ENCODE measurements at places on chromosomes 16 and 17.

DNA sequence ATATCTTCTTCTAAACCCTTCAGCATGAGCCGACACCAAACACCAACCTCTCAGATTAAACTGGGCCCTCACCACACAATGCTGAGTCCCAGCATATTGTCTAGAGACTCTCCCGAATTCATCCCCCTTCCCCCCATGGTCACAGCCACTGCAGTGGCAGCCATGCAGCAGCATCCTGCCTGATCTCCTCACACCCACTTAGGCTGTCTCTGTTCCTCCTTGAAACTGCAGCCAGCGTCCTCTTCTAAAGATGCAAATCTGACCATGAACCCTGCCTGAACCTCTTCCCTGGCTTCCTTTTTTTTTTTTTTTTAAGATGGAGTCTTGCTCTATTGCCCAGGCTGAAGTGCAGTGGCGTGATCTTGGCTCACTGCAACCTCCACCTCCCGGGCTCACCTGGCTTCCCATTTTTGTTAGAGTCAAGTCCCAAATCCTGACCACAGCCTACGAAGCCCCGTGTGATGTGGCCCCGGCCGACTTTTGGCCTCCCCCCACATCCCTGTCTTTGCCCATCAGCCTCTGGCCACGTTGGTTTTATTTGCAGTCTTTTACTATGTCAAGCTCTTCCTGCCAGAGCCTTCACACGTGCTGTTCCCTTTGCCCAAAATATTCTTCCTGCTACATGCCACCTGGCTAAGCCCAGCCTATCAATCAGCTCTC, 2.8 kb downstream of the FA2H start:
- no peak for DNase-seq

GRCh38 chr16:9061358-9061813, 30.1 kb upstream of the HAPSTR1 start:
- DNase-seq: peak; percentile 2

- no peak for DNase-seq
Observed at GRCh38 chr16:34758835-34759234, 1299.4 kb downstream of the TP53TG3F start.

- no peak for DNase-seq
Observed at GRCh38 chr17:4934173-4934979, 2.3 kb downstream of the GP1BA start.

DNA sequence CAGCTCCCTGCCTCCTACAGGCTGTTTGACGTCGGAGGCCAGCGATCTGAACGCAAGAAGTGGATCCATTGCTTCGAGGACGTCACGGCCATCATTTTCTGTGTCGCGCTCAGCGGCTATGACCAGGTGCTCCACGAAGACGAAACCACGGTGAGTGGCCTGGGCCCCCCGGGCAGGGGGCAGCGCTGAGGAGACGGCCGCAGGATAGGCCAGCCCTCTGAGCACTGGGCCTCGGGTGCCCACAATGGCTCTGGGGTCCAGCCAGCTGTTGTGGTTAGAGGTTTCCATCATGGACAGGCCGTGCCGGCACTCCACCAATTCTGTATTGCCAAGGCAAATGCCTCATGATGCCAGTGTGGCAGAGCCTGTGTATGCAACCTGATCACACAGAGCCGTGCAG, 88.6 kb downstream of the AMFR start:
- DNase-seq: no peak

DNA sequence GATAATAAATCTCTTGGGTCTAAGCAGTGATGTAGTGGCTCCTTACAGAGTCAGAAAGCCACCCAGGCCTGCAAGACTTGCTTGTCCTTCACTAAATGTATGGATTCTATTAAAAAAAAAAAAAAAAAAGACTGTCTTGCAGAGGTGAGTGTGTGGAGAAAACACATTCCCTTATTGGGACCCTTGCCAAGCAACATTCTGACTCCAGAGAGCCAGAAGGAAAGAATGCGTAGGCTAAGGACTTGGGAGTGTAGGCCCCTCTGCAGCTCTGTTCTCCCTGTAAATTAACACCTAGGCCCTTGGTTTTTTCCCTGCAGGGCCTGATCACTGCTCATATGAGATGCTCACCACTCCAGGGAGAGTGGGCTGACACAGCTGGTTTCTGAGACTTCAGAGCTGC, 17.8 kb downstream of the SCPEP1 start:
- no peak for DNase-seq

DNA sequence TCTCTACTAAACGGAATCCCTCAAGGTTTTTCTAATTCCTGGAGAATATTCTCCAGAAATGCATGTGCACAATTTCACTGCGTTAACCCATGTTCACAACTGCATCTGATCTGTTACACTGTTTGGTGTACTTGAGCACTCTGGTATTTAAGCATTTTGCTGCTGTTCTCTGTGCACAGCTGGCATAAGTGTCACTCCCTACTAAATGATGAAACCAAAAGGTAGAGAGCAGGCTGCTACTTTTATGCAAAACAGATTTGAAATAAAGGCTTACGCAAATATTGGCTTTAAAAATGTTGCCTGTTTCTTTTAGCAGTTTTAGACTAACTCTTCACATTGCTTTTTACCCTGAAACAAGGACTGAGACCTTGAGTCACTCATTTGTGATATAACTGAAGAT, 41.7 kb downstream of the ESRP2 start:
- no peak for DNase-seq

- DNase-seq: no peak
Observed at GRCh38 chr17:69744512-69745070, 330.1 kb downstream of the MAP2K6 start.

DNA sequence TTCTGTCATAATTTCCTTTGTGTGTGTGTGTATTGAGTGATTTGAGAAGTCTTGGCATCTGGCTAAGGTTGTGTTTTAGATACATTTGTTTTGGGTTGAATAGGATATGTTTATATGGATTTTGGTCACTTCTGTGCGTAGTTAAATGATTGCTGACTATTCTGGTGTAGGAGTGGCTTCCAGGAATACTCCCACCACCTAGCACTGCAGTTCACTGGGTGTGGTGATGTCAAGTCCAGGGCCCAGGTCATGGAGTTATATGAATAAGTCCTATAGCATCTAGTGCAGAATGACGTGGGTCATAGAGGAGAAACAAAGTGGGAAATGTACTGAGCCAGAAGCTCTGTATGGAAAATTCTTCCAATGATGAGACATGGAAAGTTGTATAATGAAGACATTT, 465.4 kb upstream of the CCL2 start:
- DNase-seq: no peak

GRCh38 chr17:83036666-83037065, 42.7 kb upstream of the METRNL start:
- DNase-seq: no peak

- DNase-seq: no peak
Observed at GRCh38 chr16:62383941-62384340, 347.7 kb upstream of the CDH8 start.

GRCh38 chr16:51407921-51408320, 256.9 kb upstream of the SALL1 start:
- no peak for DNase-seq

DNA sequence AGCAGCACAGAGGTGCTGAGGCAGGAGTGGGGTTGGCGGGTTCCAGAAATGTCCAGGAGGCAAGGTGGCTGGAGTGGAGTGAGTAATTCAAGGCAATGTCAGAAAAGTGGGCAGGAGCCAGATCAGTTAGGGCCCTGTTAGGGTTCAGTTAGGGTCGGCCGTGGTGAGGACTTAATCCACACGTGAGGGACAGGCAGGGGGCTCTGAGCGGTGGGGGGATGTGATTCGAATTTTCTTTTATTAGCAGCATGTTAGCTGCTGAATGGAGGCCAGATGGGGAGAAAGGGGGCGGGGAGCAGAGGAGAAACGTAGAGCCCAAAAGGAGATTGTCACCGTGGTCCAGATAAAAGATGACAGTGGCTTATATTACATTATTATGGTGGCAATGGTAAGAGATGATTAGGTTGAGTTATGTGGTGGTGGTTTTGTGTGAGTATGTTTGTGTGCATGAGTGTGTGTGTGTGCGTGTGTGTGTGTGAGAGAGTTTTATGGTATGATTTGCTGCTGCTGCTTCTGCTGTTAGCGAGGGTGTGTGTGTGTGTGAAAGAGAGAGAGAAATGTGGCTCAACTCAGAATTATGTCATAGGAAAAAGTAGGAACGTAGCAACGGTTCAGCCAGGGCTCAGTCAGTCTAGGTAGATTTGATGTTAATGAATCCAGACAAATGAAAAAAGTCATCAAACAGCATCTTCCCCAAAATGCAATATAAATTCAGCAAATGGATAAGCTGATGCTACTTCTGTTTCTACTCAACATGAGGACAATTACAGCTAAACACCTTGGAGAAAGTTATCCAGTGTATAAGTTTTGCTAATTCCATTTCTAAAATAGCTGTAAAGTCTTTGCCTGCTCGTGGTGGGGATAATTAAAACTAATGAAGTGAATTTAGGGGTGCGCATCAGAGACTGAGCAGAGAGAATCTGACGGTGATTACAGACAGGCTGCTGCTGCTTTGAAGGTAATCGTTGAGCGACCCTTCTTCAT, 390.6 kb downstream of the HAPSTR1 start:
- DNase-seq: no peak

GRCh38 chr17:27870345-27870744, 22.8 kb downstream of the LYRM9 start:
- DNase-seq: no peak

DNA sequence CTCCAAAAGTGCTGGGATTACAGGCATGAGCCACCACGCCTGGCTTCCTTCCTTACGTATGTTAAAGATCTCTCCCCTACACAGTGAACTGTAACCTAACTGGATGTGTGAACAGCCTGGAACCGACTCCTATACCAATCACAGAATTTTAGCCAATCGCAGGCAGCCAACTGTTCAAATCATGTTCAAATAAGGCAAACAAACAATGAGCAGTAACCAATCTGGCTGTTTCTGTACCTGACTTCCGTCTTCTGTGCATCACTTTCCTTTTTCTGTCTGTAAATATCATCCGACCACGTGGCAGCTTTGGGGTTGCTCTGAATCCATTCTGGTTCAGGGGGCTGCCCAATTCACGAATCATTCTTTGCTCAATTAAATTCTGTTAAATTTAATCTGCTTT, 27.5 kb downstream of the TEKT5 start:
- DNase-seq: no peak

GRCh38 chr16:82583422-82583821, 43.3 kb upstream of the CDH13 start:
- no peak for DNase-seq

DNA sequence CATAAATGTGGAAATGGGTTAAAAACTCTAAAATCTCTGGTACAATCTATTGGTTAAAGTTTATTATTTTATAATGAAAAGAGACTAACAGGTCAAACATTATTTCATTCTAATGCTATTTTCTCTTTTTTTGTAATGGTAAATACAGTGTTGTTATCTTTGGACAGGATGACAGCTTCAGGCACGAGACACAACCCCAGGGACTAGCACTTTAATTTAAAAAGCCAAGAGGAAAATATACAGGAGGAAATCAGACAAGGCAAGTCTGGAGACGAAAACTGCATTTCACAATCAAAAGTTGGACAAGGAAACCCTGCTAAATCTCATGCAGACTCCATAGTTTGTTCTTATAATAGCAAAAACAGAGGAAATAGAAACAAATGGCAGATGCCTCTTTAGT, 589.1 kb upstream of the CDH8 start:
- DNase-seq: no peak

- DNase-seq: no peak
Observed at GRCh38 chr16:31435341-31436220, 7.0 kb downstream of the ZNF843 start.

- no peak for DNase-seq
Observed at GRCh38 chr17:75693500-75694481, 26.7 kb downstream of the SAP30BP start.

GRCh38 chr17:70702683-70703255, 533.4 kb downstream of the KCNJ2 start:
- no peak for DNase-seq

- DNase-seq: no peak
Observed at GRCh38 chr17:2195729-2196128, 107.9 kb downstream of the SMG6 start.

GRCh38 chr16:11973070-11973469, 3.5 kb upstream of the SNX29 start:
- no peak for DNase-seq

DNA sequence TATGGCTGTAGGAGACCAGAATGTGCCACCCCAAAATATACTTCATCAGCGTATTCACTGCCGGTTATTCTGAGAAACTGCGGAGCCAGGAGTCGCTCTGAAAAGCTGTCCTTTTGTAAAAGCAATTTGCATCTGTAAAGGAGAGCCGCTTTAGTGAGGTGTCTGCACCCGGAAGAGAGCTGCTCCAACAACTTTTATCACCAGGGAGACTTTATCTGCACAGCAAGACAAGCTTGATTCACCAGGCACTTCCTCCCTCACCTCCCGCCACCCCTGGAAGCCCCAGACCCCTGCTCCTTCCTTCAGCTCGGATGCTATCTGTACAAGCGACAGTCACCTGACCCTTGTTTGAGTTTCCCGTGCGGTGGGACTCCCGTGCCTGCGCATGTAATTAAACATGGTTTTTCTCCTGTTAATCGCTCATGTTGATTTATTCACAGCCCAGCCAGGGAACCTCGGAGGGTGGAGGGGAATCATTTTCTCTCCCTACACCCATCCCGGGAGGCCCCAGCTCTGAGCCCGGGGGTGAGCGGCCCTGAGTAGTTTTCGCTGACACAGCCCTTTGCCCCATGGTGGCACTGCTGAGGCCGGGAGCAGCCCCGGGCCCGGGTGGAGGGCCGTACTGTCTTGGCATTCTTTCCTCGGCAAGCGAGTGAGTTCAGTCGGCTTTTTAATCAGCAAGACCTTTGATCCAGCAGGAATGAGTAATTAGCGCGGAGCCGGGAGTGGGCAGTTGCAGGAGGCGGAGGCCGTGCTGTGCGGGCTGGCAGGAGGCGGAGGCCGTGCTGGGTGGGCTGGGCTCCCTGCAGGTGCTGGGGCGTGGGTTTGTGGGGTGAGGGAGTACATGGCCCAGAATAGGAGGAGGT, 222.7 kb upstream of the CIBAR2 start:
- no peak for DNase-seq

DNA sequence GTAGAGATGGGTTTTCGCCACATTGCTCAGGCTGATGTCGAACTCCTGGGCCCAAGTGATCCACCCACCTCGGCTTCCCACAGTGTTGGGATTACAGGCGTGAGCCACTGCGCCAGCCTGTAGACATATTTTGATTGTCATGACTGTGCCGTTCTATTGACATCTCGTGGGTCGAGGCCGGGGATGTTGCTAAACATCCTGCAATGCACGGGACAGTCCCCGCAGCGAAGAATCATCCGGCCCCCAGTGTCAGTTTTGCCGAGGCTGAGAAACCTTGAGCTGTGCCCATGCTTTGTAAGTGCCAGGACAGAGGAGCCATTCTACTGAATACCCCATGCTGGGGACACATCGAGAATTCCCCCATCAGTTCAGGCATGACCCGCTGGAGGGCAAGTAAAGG, 69.1 kb upstream of the GSE1 start:
- DNase-seq: no peak

DNA sequence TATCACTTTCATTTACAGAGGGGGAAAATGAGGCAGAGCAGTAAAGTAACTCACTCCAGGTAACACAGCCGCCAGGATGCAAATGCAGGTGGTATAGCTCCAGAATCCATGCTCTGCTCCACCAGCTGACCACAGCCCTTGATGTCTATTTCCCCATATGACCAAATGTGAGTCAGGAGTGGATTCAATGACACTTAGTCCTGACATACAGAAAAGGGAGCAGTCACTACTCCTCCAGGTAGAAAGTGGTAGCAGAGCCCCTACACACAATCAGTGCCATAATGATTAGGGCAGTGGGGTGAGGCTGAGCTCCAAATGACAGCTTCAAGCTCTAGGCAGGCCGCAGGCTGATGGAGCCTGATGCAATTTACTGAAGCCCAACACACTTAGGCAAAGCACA, 43.3 kb upstream of the GFOD2 start:
- no peak for DNase-seq

All from NCI-H187 (cell line).